Activated CD8-positive, alpha-beta memory T cell treated with anti-CD3 and anti-CD28 coated beads, Interleukin-2, amount 50 U/mL, for 4 hours (primary cell): ENCODE measurements at places on chromosomes 4 and X.

GRCh38 chr4:118954246-118954645, 65.6 kb downstream of the SYNPO2 start:
- DNase-seq, result no peak

DNA sequence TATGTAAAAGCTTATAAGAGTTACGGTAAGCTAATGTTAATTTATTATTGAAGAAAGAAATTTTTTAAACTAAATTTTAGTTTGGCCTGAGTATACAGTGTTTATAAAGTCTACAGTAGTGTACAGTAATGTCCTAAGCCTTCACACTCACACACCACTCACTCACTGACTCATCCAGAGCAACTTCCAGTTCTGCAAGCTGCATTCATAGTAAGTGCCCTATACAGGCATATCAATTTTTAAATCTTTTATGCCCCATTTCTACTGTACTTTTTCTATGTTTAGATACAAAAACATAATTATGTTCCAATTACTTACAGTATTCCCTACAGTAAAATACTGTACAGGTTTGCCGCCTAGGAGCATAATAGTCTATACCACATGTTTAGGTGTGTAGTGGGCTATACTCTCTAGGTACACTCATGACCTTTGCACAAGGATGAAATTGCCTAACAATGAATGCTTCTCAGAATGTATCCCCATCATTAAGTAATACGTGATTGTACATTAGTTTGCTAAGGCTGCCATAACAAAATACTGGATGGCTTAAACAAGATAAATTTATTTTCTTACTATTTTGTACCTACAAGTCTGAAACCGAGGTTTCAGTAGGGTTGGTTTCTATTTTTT, 333.8 kb upstream of the PCDH7 start:
- no peak for DNase-seq

- DNase-seq, result no peak
These were observed 6.2 kb upstream of the ZCCHC13 start for GRCh38 chrX:74297766-74298165.

- DNase-seq, result no peak
These were observed 506.9 kb upstream of the PCDH10 start for GRCh38 chr4:132642016-132642817.

DNA sequence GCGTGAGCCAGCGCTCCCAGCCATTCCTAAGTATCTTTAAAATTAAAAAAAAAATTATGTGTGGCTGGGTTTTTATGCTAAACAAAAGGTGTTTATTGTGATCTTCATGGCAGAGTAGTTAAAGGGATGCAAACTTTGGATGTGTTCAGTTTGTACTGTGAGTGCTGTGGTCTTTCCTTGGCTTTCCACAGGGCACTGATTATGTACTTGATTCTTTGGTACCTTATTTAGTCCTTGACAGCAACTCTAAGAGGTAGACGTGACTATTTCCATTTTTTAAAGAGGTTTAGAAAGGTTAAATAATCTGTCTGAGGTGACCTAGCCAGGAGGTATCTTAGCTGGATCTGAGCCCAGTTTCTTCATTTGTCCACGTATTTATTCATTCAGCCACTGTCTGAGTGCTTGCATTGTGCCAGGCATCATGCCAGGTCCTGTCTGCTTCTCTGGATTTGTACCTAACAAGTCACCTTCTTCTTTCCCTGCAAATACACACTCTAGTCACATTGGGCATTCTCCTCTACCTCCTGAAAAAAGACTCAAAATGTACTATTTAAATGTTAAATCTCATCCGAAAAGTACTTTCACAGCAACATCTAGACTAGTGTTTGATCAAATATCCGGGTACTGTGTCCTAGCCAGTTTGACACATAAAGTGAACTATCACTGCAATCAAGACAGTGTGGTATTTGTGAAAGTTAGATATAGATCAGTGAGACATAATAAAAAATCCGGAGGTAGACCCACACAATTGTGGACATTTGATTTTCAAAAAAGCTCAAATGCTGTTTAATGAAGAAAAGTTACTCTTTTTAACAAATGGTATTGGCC, 31.5 kb downstream of the WWC2 start:
- no peak for DNase-seq

DNA sequence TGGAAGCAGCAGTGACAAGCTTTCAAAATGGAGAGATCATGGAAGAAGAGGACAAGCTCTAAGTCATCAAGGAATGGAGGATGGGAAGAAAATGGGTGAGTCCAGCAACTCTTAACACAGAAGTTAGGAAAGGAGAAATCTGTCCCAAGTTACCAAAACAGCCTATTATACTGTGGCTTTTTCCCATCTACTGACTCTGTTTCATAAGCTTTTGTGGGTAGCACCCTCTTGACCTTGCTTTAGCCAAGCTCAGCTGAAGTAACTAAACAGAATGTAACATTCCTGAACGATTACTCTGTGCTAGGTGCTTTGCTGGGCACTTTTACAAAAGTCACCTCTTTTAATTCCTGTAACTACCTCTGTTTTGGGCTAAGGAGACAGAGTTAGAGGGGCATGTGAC, 54.9 kb downstream of the MAP7D2 start:
- no peak for DNase-seq

DNA sequence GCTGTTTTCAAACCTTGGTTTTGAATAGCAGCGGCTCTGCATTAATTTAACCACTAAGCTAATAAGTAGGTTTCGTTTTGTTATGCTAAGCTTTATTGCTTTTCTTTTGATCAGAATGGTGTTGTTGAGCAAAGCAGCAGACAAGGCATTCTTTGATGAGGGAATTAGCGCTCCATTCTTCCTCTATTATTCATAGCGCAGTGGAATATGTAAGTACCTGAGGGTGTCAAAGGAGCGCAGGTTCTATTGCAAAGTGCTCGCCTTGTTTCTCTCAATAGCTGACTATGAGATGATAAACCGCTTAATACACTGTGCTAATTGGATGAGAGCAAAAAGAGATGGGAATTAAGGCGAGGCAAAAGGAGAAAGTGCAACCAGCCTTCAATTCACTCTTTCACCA, 16.3 kb downstream of the ARX start:
- DNase-seq, result no peak
